ENCODE measurements at places on chromosomes 12 and 14.

DNA sequence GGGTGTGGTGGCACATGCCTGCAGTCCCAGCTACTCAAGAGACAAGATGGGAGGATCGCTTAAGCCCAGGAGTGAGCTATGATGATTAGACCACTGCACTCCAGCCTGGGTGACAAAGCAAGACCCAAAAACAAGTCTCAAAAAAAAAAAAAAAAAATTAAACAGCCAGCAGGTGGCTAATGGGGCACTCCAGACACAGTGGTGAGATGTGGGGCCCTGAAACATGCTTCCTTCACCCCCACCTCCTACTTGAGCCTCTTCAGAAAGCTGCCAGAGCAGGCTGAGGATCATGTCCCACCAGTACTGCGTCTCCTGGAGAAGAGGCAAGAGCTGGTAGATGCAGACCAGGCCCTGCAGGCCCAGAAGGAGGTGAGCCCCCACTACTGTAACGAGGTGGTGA lies 2.1 kb downstream of the CFAP73 start:
- no peak for DNase-seq

- no peak for DNase-seq
Observed at GRCh38 chr12:67512061-67512460, 136.5 kb upstream of the DYRK2 start.

- no peak for DNase-seq
Observed at GRCh38 chr12:25715102-25715501, 162.0 kb upstream of the LMNTD1 start.

DNA sequence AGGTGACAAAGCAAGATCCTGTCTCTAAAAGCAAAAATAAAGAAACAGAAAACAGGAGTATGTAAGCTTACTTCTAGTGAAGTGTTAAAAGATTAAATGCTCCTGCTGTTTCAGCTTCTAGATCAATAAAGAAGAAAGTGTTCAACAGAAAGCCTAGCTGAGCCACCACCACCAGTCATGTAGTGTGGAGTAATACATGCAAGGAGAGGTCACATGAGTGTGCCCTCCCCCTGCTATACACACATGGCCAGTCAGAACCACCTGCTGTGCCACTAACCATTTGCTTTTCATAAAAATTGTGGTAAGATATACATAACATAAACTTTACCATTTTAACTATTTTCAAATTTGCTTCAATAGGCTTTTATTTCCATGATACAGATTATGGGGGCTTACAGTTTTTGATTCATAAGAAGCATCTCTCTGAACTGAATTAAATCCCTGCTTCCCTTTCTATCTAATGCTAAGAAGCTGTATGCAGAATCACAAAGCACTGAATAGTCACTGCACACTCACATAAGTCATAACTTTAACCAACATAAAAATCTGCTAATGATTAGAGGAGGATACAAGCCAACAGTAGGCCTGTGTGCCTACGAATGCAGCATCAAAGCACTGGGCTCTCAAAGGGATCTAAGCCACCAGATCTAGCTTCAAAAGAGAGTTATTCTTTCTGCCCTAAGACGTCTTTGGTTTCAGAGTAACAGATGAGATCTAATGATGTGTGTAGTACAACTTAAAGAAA lies 515.5 kb downstream of the C12orf50 start:
- DNase-seq = no peak

DNA sequence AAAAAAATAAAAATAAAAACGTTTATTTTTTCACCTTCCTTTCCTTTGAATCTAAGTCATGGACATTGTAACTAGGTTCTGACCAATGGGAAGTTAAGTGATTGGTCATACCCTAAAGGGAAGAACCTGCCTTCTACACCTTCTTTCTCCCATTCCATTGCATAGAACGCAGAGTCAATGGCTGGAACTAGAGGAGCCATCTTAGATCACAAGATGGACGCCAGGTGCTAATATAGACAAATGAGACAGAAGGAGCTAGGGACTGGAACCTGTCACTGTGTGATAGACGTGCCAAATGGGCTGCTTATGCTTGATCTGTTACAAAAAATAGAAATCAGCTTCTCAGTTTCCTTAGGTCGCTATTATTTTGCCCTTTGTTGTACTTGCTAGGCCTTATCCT lies 606.6 kb downstream of the MED13L start:
- no peak for DNase-seq

GRCh38 chr12:12804011-12804410 lies 9.1 kb upstream of the DDX47 start:
- DNase-seq = no peak

DNA sequence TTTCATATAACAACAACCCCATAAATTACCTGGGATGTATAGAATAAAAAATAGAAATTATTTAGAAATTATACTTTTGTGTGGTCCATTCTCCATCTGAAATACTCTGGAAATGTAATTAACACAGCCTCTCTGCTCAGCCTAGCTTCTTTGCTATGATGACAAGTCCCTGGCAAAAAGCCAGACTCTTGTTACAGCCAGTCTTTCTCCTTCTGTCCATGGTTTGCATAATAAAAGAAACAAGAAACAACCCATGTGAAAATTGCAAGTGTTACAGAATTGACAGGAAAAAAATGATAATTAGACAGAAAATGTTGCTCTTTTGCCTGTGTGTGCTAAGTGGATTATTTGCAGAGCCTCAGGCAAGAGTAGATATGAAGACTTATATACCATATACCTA lies 61.3 kb downstream of the C12orf50 start:
- DNase-seq = no peak

GRCh38 chr12:32083489-32083888 lies 23.2 kb upstream of the BICD1 start:
- no peak for DNase-seq

- DNase-seq = no peak
Observed at GRCh38 chr12:14563046-14563445, 4.6 kb downstream of the PLBD1 start.

GRCh38 chr14:100590726-100591452 lies 3.7 kb upstream of the BEGAIN start:
- no peak for DNase-seq

- DNase-seq = no peak
Observed at GRCh38 chr12:27428466-27428865, 18.1 kb upstream of the SMCO2 start.

DNA sequence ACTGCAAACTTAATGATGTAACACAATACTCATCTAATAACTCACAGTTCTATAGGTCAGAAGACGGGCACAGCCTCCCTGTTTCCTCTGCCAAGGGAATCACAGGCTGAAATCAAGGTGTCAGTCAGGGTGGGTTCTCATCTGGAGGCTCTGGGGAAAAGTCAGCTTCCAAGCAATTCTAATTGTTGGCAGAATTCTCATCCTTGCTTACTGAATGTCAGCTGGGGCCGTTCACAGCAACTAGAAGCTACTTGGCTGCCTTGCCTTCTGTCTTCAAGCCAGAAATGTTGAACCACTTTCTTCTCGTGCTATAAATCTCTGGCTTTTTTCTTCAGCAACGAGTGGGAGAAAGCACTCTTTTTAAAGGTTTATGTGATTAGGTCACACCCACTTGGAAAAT lies 80.1 kb upstream of the PDZRN4 start:
- no peak for DNase-seq

DNA sequence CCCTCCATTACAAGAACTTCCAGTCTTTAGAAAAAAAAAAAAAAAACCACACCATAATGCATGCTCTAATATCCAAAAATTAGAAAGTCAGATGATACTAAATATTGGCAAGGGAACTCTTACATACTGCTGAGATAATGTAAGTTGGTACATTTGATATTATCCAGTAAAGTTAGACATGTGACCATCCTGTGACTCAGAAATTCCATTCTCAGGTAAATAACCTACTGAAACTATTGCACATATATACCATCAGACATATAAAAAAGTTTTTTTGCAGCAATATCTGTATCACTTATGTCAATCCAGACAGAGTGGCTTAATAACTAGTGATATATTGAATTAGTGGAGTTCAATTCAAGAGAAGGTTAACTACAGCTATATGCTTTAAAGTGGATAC lies 63.5 kb downstream of the KITLG start:
- no peak for DNase-seq

DNA sequence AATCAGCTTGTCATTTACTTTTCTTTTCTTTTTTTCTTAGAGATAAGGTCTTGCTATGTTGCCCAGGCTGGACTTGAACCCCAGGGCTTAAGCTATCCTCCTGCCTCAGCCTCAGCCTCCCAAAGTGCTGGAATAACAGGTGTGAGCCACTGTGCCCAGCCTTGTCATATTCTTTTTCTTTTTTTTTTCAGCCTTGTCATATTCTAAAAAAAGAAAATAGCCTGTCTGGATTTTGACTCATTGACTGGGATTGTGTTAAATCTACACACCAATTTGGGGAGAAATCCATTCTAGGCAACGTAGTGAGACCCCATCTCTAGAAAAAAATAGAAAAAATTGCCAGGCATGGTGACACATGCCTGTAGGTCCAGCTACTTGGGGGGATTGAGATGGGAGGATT lies 24.1 kb downstream of the ATP5MC2 start:
- DNase-seq = no peak

Data from stimulated activated CD8-positive, alpha-beta memory T cell treated with anti-CD3 and anti-CD28 coated beads, Interleukin-15, amount 100 ng/mL, for 48 hours (primary cell).